LNCaP clone FGC (cell line): ENCODE measurements at places on chromosomes 12 and 14.

- DNase-seq = no peak
These were observed 11.0 kb upstream of the MTERF2 start for GRCh38 chr12:106997916-106998315.

- DNase-seq = no peak
These were observed 16.8 kb downstream of the RFC5 start for GRCh38 chr12:118033323-118033722.

- DNase-seq = no peak
These were observed 74.2 kb downstream of the RCOR1 start for GRCh38 chr14:102666635-102667034.

GRCh38 chr12:113318900-113319628, 15.8 kb downstream of the SLC8B1 start:
- no peak for DNase-seq

DNA sequence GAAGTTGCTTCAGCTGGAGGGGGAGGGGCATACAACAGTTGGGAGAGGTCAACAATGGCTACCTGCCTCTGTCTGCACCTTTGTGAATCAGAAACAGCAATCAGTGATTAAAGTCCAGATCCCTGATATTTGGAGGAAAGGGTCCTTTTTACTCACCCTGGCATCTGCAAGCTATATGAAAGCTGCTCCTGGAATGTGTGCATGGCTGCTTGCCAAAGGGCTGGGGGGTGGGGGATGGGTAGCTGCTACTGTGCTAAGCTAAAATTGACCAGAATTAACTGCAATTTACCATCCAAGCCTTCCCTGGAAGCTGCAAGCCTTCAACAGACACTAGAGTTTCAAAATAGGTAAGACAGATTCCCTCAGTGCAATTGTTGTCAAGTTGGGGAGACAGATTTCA, 13.5 kb upstream of the GTF2A1 start:
- no peak for DNase-seq

- no peak for DNase-seq
These were observed 4.4 kb downstream of the MAP4K5 start for GRCh38 chr14:50528000-50528399.

GRCh38 chr14:24122898-24123297, 7.6 kb upstream of the FITM1 start:
- no peak for DNase-seq

- no peak for DNase-seq
These were observed 65.5 kb downstream of the PTPRR start for GRCh38 chr12:70854881-70855568.

GRCh38 chr12:125021096-125021495, 27.7 kb downstream of the BRI3BP start:
- no peak for DNase-seq

DNA sequence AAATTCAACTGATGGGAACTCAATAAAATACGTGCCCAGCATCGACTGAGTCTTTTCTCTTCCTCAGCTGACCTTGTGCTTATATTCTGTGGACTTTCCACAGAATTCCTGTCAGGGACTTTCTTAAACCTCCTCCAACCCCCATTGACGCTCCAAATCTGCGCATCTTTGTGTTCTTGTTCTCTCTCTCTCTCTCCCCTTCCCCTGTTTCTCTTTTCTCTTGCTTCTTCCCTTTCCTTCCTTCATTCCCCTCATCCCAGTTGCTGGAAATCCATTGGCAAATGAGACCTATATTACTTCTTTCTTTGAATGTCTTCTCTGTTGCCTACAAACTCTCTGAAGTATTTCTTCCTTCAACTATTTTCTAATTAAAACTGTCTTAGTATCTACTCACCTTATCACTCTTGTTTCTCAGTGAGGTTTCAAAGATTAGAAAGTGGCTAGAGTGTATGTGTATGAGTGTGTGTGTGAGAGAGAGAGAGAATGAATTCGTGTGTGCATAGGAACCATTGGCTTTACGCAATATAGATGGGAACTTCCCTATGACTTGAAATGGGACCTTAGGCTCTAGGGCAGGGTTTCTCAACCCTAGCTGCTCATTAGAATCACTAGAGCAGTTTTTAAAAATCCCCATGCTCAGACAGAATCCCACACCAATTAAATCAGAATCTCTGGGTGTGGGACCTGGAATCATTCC, 41.8 kb upstream of the DHRS7 start:
- DNase-seq = no peak

GRCh38 chr12:4564818-4565217, 2.8 kb downstream of the DYRK4 start:
- no peak for DNase-seq

DNA sequence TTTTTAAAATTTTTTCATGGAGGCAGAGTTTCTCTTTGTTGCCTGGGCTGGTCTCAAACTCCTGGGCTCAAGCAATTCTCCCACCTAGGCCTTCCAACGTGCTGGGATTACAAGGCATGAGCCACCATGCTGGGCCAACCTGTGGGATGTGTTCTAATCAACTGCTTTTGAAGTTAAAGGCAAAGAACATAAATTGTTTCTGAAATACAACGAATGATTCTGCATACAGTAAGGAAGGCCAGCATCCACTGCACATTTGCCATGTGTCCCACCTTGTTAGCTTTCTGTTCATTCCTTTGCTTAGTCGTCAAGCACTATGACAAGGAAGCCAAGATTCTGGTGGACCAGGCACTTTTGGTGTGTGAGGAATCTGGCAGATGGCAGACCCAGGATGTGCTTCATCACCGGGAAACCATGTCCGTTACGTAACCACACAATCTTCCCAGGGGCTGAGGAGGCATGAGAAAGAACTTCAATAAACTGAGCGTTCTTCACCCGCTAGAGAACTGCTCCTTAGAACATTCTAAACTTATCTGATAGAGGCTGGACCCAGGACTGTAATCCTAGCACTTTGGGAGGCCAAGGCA, 24.5 kb downstream of the MOK start:
- DNase-seq = no peak

DNA sequence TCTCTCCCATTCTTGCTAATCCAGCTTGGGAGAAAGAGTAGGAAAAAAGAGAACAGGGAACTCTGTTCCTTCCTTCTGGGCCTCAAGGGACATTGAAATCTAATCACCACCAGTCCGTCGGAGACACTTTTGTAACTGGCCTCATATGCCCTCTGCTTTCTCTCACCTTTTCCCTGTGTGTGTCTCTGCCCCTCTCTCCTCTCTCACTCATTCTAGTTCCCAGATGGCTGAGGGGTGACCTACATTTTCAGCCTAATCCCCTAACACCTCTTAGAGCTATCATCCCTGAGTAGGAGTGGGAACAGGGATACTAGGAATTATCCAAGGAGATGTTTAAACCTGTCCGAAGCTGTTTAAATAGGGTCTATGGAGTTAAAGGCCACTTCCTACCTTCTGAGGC, 8.9 kb upstream of the PCK2 start:
- DNase-seq = no peak

DNA sequence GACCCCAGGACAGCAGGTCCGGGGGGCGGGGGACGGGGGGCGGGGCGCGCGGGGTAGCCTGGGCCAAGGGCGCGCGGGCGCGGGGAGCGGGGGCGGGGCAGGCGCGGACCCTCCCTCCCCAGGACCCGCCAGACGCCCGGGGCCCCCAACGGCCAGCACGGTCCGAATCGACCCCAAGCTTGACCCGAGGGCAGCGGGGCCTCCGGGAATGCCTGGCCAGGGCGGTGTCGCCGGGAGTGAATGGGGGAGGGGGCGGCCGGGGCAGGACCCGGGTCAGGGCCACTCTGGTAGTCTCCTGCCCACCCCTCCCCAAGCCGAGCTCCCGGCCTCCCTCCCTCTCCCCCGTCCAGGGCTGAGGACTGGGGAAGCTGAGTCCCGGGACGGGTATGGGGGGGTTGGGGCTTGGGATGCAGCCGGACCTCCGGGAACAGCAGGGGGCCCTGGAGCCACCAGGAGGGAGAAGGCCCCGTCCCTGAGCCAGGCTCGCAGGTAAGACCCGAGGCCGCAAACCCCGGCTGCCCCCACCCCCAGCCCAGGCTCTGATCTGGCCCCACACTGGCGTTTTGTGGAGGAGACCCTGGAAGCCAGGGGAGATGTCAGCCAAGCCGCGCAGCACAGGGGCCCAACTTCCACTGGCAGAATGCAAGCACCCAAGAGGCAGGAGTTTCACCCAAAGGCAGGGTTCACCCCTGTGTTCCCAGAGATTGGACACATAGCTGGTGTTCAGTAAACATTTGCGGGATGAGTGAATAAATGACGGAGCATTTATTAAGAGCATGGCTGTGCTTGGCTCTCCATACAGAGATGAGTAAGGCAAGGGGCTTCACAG, 545 bp upstream of the GALNT9 start:
- DNase-seq = no peak

GRCh38 chr12:114588061-114588460, 95.9 kb downstream of the TBX3 start:
- no peak for DNase-seq

DNA sequence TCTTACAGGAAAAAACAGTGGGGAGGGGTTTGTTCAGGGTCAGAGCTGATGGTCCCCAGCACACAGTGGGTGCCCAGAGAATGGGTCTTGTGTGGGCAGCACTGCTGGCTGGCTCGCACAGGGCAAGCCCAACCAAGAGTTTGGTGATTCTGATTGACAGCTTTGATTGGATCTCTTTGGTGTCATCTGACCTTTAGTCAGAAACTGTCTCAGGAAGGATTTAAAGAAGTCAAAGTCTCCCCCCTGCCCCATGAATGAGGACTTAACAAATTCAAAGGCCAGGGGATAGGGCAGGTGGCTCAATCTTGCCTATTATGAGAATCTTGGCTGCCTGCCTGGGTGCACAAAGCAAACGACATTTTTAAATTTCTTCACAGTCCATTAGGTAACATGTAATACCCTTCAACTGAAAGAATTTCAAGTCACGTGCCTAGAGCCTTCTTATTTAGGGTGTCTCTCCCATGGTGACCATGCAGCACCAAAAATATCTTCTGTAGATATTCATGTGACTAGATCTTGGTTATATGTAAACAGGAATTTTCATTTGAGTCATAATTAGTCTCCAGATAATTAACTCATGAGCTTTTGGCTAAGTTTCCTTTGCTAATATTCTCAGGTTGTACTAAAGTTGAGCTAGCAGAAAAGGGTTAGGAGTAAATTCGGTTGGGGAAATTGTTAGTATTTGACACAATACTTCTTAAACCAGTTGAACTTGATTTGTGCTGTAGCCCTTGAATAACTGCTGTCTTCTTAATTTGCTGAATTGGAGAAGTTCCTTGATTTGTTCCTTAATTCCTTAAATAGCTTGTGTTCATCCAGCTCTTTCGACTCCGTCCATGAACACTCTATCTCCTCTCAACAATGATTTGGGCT, 54.5 kb upstream of the HECTD1 start:
- no peak for DNase-seq

DNA sequence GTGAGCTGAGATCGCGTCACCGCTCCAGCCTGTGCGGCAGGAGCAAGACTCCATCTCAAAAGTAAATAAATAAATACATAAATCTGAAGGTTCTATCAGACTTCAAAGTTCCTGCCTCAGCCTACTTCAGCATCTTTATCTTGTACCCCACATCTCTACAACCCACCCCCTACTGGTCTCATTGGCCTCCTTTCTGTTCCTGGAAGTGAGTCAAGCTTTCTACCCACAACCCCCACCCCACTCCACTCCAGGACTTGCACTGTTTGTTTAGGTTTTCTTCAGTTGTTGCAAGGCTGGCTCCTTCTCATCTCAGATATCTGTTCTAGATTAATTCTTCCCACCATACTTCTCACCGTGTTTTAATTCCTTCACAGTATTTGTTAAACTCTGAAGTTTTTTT, 714 bp upstream of the PSMC6 start:
- no peak for DNase-seq

DNA sequence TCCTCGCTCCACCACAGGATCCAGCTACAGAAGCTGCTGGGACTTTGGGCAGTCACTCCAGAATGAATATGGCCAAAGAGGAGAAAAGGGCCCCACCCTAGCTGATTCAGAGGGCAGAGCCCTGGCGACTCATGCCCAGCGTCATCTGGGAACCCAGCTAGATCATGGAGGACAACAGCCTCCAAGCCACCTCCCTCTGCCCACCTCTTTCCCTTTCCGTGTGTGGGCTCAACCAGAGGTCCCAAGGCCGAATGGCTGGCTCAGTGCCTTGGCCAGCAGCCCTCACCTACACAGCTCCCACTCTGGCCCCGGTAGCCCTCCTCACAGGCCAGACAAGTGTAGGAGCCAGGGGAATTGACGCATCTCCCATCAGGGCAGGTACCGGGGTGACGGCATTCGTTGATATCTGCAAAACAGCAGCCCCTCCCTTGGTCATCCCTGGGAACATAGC, 17.4 kb downstream of the ISCA2 start:
- DNase-seq = no peak

DNA sequence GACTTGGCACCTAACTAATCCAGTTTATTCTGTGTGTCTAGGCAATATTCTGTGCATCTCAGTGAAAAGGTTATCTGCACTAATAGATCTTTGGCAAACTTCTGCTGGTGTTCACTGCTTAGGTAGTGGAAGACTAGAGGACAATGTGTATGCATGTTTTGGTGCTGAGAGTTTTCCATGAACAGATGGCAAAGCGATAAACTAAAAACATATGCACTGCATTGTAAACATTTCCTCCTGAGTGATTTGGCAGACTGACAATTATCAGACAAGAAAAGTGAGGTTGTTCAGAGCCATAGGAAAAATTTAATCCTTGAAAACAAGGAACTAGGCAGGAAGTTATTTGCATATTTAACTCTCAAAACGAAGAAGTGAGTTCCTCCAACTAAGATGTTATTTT, 400.4 kb downstream of the ATP23 start:
- peak; percentile 98 for DNase-seq

DNA sequence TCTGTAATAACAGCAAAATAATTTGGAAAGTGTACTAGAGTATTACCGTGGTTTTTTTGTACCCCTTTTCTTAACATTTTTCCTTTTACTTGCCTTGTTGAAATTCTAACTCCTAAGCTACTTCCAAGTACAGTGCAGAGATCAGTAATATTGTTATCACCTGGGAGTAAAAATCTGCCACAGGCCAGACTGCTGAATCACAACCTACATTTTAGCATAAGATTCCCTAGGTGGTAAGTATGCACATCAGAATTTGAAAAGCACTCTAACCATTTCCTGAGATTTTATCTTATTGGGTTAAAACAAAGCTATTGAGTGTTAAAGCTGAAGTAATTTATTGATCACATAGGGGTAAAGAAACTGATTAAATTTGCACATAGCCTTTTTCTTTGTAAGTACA, 55.2 kb upstream of the KCNH3 start:
- DNase-seq = no peak

DNA sequence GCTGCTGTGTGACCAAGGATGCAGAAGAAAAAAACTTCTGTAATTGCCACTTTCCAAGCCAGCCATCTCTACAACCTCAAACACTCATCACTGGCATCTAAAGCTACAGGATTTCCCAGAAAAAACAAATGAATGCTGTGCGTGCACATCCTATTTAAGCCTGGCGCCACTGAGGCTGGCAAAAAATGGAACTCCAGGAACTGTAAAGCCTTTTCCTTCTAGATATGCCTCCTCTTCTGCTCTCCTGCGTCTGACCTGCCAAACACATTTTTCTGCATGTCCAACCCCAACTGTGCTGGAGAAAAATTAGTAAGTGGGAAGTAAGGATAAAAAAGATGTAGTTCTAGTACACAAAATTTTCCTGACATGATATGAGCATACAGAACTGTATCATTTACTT, 184.9 kb downstream of the ITPR2 start:
- no peak for DNase-seq
